HuH-7.5 (cell line): ENCODE measurements at places on chromosomes 6 and 20.

GRCh38 chr6:159680104-159680503 lies 12.9 kb downstream of the SOD2 start:
- no peak for DNase-seq

- DNase-seq, result no peak
Observed at GRCh38 chr20:60408435-60408834, 450.2 kb downstream of the CDH26 start.

GRCh38 chr6:129031051-129031599 lies 148.2 kb downstream of the LAMA2 start:
- no peak for DNase-seq

- no peak for DNase-seq
Observed at GRCh38 chr20:19888269-19888671, 128.9 kb upstream of the NAA20 start.

DNA sequence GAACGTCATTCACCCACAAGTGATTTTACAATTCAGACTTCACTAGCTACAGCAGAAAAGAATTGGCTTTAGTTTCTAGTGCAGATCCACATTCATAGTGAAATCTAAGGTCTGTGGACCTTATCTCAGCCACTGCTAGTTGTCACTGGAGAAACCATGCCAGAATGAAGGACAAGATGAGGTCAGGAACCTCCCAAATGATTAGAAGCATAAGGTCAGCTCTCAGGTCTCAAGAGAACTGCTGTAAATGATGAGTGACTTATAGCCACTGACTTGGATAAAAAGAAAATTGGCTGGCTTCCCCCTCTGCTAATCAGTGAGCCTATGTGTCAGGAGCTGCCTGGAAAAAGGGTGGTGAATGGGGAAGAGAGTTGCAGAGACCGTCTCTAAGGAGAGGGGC lies 265.3 kb upstream of the BMP2 start:
- DNase-seq, result no peak

DNA sequence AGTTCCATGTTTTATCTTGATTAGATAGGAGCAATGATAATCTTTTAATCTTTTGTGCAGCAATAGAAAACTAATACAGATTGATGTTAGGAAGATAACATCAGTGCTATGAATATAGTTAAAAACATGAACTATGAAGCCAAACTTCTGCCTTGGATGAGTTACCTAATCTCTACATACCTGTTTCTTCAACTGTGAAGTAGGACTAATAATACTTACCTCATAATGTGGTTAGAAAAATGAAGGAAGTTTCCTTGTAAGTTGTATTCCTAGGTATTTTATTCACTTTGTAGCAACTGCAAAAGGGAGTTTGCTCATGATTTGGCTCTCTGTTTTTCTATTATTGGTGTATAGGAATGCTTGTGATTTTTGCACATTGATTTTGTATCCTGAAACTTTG lies 111.9 kb downstream of the FRK start:
- DNase-seq, result no peak

DNA sequence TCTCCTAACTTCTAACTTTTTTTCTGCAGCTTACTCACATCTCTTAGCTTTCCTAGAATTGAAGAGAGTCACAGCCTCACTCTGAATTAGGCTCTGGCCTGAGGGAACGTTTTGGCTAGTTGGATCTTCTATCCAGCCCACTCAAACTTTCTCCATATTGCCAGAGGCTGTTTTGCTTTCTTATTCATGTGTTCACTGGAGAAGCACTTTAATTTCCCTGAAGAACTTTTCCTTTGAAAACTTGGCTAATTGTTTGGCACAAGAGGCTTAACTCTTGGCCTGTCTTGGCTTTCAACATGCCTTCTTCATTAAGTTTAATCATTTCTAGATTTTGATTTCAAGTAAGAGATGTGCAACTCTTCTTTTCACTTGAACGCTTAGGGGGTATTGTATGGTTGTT lies 138.2 kb upstream of the PLCB4 start:
- no peak for DNase-seq

DNA sequence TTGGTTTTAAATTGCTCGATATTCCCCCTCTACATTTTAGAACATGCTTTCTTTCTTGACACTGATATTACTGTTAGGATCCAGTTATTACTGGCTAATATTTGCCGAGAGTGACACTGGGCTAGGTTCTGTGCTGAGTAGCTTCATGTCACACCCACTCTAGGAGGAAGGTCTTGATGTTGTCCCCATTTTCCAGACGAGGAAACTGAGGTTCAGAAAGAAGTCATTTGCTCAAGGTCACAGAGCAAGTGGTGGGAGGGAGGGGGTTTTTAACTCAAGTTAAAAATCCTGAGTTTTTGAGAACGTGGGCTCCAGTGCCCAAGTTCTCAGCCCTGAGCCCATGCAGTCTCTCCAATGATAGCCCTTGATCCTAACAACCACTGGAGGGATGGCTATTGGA lies 18.9 kb downstream of the TGM2 start:
- DNase-seq, result no peak

- peak; percentile 16 for DNase-seq
Observed at GRCh38 chr6:5205877-5206850, 54.6 kb downstream of the LYRM4 start.

- no peak for DNase-seq
Observed at GRCh38 chr6:154624038-154624599, 109.1 kb upstream of the SCAF8 start.

- DNase-seq, result no peak
Observed at GRCh38 chr20:58839991-58840747, 10.5 kb downstream of the GNAS-AS1 start.
